Activated CD8-positive, alpha-beta memory T cell treated with anti-CD3 and anti-CD28 coated beads for 1 hour (primary cell): ENCODE measurements at places on chromosomes 11 and 22.

- no peak for DNase-seq
Observed at GRCh38 chr11:33618956-33619355, 81.7 kb downstream of the C11orf91 start.

- no peak for DNase-seq
Observed at GRCh38 chr11:88523386-88524071, 186.0 kb upstream of the CTSC start.

DNA sequence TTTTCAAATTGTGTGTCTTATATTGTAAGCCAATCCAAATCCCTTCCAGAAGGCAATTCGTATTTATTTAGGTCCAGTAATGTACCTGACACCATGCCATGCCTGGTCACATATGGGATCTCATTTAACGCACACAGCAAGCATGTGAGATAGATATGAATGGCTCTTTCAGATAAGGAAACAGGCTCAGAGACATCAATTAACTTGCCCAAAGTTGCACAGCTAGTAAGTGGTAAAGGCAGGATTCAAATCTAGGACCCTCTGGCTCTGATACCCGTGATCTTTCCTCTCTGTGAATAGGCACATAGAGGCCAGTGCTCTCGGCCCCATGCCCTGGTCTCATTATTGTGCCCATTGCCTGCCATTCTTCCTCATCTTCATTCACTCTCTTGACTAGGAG is 34.3 kb downstream of the KCNJ4 start:
- DNase-seq, result no peak

DNA sequence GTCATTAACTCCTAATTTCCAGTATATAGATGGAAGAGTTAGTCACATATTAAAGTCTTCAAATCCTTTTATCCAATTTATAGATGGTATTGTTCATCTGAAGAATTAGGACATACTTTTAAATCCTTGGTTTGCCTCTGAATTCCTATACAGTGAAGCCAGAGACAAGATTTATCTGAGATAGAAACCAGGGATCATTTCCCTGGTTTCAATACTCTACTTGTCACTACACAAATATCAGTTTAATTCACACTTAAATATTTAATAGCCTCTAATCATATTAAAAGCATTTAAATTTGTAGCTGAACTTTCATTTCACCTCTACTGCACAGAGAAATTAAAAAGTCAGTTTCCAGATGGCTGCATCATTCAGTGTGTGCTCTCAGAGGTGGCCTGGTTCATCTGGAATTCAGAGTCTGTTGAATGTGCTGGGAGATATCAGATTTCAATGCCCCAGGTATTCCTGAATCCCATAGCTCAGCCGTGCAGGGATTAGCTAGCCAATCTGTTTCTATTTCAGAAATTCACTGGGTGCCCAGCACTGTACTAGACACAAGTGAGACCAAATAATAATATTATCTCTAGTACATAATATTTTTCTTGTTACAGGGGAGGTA is 344.3 kb downstream of the AASDHPPT start:
- DNase-seq, result no peak

DNA sequence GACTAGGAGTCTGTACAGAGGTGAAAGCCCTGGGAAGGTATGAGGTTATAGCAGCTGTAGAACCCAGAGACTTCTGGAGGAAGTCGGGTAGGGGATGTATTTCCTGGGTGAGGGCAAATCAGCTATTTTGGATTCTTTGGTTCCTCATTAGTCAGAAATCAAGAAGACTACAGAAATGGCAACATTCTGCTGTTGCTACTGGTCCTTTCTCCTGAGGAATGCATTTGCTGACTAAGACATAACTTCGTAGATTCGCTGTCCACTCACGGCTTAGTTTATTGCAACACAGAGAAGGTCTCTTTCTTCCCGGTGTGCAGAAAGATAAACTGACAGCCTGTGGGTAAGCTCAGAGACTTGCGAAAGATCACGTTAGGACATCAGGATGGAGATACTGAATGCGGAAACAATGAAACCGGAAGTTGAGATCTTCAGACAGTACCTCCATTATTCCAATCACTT is 25.3 kb upstream of the SESN3 start:
- no peak for DNase-seq

DNA sequence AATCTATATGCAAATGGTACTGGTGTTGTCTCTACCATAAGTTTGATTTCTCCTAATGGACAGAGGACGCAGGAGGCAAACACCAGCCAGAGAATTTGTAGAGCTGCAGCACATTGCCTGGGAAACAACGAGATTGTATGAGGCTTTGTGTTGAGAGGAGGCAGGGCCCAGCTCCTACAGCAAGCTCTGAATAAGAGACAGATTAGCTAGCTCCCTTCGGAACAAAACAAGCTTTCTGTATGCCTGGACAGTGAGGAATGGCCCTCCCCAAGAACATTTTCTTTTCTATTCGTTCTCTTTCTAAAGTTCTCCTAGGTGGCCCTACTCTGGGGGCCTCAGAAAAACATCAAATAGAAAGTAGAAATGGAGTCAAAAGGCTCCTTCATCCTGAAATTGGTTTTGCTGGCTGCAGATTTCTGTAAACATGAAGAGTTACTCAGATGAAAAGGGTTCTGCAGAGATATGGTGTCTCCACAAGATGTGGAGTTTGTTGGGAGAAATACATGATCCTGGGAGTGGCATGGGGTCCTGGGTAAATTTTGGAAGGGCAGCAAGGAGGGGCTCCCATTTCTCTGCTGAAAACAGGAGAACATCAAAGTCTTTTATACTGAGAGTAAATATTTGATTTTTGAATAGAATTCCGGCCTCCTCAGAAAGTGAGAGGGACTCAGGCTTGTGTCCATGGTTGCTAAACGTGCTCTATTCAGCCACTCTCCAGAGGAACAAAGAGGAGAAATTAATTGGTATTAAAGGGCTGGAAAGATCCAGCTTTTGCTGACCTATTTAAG is 6.8 kb upstream of the HEPACAM start:
- no peak for DNase-seq

GRCh38 chr11:77589181-77589520 is 602 bp upstream of the AQP11 start:
- no peak for DNase-seq

DNA sequence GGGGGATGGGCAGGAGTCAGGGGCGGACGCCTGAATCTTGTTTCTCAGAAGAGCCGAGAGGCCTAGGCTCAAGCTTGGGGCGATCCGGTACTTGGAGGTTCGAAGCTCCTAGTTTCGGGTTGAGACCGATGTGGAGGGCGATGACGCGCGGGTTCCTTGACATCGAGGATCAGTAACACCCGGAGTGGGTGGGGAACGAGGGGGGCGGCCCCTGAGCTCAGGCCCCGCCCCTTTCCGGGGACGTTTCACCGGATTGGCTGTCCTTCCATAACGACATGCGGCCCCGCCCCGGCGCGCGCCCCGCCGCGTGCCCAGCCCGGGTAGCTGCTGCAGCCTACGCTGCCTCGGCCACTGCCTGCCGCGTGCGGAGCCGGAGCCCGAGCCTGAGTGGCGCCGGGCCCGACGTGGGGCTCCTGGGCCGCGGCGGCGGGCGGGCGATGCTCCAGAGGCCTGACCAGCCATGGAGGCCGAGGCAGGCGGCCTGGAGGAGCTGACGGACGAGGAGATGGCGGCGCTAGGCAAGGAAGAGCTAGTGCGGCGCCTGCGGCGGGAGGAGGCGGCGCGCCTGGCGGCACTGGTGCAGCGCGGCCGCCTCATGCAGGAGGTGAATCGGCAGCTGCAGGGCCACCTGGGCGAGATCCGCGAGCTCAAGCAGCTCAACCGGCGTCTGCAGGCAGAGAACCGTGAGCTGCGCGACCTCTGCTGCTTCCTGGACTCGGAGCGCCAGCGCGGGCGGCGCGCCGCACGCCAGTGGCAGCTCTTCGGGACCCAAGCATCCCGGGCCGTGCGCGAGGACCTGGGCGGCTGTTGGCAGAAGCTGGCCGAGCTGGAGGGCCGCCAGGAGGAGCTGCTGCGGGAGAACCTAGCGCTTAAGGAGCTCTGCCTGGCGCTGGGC is at the start of gene CCDC85B:
CCDC85B (plus strand) TSS at position 350 of the 895 bp plus-strand sequence; CDS start at position 461, 111 bp downstream.
- DNase-seq, result peak; percentile 92
